ENCODE measurements at places on chromosomes 2 and 18.

GRCh38 chr2:101223814-101224231 lies 28.9 kb upstream of the CNOT11 start:
- no peak for DNase-seq

DNA sequence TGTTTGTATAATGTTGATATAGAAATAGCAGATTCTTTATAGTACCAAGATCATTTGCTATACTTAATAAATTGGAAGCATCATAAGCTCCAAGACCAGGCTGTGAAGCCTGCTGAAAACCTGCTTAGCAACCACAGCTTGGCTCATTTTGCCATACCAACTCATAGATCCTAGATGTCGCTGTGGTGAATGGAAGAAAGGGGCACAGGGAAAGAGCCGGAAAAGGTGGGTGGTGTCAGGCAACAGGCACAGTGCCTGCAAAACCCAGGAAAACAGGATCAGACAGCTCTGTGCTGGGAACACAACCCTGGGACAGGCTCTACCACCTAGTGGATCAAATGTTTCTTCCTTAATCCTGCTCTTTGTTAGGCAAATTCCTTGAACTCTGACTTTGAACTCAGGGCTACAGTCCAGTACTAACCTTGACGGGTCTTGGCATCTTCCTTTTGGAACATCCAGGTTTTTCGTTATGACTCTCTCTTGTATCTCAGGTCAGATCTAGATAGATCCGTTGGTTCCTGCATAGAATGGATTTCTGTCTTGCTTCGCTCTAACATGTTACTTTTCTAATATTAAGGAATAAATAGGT lies 31.6 kb downstream of the TWSG1 start:
- DNase-seq: no peak

DNA sequence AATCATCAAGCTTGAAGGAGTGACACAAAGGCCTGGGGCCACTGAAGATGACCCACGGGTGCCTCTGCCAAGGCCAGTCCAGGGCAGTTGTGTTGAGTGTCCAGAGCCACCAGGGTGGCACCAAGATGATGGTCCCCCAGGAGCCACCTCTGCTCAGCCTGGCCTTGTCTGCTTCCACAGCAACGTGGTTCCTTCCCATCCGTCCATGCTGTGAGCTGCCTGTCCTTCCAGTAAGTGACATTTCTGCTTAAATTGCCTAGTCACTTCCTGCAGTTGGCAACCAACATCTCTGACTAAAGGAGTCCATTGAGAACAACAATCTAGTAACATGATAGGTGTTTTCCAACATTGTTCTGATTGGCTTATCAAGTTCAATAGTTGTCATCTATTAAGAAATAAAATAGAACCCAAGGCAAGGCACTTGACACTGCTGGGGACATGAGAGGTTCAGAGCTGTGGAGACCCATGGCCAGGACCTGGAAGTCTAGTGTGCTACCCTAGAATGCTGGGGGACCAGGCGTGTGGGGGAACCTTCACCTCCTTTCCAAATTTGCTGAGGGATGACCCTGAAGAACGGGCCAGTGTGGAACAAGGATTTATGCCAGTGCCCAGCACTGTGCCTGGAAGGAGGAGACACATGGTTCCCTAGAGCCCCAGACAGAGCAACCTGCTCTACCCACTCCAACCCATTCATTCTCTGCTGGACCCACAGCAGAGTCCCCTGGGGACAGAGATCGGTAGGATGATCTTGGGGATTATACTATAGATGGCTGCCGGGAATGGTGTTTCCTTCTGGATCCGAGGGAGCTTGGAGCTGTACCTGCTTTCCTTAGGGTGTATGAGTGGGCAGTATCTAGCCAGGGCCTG lies 98.9 kb upstream of the EPC2 start:
- no peak for DNase-seq

- no peak for DNase-seq
Measured at GRCh38 chr2:102796337-102796736, 34.5 kb downstream of the TMEM182 start.

- DNase-seq: no peak
Measured at GRCh38 chr18:24386681-24387080, 10.9 kb downstream of the OSBPL1A start.

- DNase-seq: no peak
Measured at GRCh38 chr18:51540562-51540961, 343.1 kb upstream of the MEX3C start.

- DNase-seq: no peak
Measured at GRCh38 chr2:113795405-113795920, 39.0 kb upstream of the SLC35F5 start.

- DNase-seq: no peak
Measured at GRCh38 chr2:11478899-11479605, 13.1 kb upstream of the E2F6 start.

DNA sequence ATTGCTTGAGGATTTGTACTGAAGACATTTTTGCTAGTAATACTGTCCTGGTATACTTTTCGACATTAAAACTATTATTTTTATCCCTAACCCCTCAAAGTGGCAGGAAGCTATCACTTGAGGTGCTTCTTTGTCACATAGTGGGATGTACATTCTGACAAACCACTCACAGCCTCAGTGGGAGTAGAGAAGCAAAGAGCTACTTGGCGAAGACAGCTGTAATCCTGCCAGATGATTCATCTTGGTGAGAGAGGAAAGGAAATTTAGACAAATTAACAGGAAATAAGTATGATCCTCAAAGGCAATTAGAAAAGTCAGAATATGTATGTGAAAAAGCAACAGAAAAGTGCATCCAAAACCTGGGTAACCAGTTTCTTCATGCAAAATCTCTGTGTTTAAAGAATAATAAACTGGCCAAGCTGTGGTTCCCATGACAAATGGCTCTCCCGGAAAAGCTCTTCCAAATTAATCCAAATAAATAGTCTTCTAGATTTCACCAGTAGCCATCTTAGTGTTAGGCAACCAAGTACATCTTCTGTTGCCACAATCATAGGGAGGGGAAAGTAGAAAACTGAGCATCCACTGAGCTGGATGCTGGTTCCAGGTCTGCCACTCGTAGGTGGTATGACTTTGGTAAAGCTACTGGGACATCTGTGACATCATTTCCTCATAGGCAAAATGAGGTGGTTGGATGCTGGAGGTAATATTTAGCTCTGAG lies 308.0 kb upstream of the LYPD1 start:
- DNase-seq: no peak
